ENCODE measurements at places on chromosomes 7 and 10.

DNA sequence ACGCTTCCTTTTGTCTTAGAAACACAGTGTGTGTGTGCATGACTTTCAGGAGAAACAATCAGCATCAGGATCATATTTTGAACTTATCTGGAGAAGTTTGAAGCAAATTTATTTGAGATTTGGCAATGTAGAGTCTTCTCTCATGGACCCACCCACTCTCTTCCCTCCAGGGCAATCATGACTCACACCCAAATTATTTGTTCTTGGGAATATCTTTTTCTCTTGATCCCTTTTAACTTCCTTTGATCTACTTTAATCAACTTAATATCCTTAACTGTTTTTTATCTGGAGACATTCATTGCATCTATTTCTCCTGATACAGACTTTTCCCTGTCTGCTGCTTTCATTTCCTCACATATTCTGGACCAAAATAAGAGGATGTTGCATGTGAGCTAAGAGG is 1174.3 kb downstream of the GATA3 start:
- DNase-seq = no peak

GRCh38 chr7:11587814-11588213 is 244.2 kb downstream of the THSD7A start:
- no peak for DNase-seq

DNA sequence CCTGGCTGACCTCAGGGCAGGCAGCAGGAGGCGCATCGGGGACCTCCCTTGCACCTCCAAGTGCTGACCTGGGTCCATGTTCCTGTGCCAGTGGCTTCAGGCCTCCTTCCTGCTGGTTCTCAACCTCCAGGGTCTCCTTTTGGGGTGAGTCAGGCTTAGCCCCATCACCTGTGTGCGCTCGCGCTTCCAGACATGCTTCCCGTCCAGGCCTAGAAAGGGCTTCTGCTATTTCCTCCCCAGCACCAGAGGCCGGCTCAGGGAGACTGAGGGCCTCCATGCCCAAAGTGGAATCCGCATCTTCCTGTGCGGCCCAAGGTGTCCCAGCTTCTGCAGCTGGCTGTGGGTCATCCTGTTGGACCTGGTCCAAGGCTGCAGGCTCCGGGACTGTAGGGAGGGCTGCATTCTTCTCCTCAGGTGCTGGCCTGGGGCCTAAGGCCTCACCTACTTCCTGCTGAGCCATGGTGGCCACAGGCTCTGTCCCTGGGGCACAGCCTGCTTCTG is 5.9 kb downstream of the NACAD start:
- DNase-seq = no peak

DNA sequence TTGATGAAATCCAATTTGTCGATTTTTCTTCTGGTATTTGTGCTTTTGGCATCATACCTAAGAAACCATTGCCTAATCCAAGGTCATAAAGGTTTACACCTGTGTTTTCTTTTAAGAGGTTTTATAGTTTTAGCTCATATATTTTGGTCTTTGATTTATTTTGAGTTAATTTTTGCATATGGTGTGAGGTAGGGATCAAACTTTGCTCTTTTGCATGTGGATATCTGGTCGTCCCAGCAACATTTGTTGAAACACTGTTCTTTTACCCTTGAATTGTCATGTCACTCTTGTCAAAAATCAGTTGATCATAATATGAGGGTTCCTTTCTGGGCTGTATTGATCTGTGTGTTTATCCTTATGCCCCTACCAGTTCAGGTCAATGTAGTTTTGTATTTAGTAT is 232.5 kb upstream of the SH2B2 start:
- no peak for DNase-seq

GRCh38 chr10:99430116-99430450 is 341 bp downstream of the GOT1 start:
- DNase-seq = no peak

DNA sequence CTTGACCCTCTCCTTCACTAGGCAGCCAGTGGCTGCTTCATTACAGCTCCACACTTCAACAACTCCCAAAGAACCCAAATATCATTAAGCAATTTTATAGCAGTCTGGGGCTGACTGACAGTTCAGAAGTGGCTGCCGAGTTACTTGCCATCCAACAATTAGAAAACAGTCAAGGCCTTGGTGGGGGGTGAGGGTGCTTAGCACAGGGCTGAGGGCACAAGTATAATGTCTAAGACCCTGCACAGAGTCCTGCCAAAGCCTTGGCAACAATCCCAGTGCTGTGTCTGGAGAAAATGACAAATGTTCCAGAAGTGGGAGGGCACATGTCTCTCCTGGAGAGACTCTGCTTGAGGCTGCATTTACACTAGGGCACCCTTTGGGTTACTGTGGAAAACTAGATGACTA is 71.1 kb downstream of the CXCL12 start:
- no peak for DNase-seq

DNA sequence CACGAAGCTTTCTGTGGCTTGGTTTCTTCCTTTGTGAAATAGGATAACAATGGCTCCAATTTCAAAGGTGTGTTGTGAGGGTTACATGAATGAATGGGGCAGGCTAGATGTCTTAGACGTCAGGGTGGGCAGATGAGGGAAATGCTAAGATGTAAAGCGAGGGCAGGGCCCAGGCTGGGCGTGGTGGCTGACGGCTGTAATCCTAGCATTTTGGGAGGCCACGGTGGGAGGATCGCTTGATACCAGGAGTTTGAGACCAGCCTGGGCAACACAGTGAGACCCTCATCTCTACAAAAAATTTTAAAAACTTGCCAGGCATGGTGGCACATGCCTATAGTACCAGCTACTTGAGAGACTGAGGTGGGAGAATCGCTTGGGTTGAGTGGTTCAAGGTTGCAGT is 607.7 kb upstream of the FOXK1 start:
- no peak for DNase-seq

GRCh38 chr10:29524720-29525119 is 110.1 kb downstream of the SVIL start:
- DNase-seq = no peak

DNA sequence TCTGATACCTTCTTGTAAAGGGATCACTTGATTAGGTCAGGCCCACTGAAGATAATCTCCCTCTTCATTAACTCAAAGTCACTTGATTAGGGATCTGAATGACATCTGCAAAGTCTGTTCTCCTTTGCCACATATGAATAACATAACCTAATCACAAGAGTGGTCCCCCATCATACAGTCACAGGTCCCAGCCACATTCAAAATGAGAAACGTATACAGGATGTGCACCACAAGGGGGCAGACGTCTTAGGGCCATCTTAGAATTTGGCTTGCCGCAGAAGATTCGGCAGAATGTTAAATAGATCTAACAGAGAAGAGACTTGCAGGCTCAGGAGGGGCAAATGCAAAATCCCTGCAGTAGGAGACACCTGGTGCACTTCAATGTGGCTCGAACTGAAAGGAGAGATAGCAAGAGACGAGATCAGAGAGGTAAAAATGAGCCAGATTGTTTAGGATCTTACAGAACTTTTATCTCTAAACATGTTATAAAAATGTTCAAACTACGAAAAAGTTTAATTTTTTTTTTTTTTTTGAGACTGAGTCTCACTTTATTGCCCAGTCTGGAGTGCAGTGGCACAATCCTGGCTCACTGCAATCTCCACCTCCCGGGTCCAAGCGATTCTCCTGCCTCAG is 10.4 kb upstream of the SMC3 start:
- peak; percentile 83 for DNase-seq

DNA sequence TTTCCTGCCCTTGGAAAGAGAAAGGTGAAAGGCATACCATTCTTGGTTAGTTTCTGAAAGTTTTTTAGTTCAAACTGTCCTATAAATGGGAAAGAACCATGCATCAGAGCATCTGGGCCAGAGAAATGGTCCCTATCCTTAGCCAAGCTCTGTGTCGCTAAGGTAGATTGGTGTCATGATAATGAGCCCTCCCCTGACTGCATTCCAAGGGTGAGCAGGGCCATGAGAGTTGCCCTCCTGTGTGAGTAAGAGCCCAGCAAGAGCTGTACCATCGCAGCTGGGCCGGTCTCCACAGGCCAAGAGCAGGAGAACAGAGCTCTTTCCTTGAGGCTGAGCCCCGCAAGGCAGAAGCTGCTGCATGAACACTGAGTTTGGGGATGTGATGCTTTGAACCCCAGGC is 30.3 kb downstream of the GRB10 start:
- DNase-seq = no peak

DNA sequence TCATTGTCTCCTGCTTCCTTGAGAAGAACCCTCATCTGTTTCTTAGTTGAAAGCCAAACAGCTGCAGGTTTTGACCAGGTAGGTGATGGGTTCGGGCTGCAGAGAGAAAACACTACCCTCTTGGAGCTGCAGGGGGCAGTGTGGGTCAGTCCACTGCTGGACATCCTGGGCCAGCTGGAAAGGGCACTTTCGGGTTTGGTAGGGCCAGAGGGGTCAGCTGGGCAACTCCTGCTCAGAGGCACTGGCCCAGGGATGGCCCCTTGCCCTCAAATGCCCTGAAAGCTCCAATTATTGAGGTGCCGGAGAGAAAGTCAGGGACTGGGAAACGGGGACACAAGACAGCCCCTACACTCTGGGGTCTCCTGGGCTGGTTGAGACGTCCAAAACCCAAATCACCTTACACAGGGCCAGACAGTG is 90.7 kb downstream of the MKI67 start:
- peak; percentile 59 for DNase-seq

DNA sequence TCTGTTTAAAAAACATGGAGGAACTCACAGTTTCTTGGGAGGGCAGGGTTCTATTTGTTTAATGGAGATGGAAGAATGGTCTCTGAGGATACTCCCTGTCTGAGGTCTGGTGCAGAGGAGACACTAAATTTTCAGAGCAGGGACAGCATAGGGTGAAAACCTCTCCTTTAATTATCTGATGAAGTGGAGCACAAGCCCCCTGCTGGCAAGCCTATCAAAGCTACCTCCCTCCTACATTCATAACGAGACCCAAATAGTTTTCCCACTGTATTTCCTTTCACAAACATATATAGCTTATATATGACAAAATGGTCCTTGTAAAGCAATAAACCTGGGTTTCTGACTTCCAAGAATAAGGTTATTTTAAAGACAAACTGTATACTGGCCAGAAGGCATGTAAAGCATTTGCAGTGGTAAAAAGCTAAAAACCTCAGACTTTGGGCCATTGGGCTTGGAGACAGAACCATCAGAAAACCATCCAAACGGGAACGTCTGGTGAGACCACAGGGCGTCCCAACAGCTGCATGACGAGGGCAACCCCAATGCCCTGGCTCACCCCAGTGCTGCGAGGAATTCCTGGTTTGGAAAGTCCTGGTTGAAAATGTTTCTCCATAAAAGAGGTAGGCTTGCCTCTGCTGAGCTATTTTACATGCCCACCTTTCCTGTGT is 201.3 kb downstream of the FANK1 start:
- peak; percentile 51 for DNase-seq

DNA sequence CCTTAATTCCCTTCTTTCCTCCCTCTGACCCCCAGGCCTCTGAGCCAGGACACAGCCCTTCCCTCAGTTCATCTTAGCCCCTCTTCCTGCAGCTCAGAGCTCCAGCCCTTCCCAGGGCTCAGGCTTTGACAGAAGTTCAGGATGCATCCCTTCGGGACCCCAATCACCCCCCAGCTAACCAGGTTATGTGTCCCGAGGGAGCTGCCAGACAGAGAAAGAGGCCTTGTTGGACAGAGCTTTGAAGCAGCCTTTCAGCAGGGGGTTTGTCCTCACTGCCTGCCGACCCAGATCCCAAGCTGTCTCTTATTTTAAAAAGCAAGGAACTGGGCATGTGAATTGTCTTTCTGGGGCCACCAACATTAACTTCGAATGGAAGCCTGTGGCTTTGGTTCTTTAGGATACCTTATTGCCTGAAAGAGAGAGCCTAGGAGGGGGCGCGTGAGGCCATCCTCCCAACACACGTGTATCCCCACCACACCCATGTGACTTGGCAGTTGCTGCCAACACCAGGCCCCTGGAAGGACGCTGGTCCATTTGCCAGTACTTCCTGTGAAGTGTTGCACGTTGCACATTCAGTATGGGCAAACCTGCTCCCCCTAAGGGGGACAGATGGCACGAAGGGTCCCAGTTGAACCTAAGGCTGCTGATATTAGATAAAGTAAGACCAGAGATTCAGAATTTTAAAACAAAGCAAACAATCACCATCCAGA is 858 bp downstream of the CCDC136 start:
- peak; percentile 19 for DNase-seq

- DNase-seq = peak; percentile 26
These were observed 137.9 kb upstream of the HDAC9 start for GRCh38 chr7:18357691-18358090.

DNA sequence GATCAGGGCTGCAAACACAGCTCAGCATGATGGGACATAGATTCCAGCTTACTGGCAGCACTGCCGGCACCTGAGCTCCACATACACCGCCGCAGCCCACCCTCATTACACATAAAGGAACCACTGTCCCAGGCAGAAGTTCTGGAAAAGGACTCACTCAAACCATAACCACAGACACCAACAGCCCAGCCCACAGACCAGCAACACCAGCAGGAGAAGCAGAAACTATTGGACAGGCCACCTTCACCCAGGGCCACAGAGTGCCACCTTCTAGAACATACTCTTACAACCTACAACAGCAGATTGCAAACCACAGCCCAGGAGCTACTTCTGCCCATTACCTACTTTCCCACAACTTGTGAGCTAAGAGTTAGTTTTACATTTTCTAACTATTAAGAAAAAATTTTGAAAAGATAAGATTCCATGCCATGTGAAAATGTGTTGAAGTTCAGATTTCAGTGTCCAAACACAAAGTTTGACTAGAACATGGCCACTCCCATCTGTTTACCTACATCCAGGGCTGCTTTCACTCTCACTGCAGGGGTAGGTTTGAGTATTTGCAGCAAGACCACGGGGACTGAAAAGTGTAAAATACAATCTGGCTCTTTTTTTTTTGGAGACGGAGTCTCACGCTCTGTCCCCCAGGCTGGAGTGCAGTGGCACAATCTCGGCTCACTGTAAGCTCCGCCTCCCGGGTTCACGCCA is 153.0 kb downstream of the TNS3 start:
- DNase-seq = no peak

GRCh38 chr10:118161461-118162246 is 114.9 kb upstream of the RAB11FIP2 start:
- DNase-seq = no peak

DNA sequence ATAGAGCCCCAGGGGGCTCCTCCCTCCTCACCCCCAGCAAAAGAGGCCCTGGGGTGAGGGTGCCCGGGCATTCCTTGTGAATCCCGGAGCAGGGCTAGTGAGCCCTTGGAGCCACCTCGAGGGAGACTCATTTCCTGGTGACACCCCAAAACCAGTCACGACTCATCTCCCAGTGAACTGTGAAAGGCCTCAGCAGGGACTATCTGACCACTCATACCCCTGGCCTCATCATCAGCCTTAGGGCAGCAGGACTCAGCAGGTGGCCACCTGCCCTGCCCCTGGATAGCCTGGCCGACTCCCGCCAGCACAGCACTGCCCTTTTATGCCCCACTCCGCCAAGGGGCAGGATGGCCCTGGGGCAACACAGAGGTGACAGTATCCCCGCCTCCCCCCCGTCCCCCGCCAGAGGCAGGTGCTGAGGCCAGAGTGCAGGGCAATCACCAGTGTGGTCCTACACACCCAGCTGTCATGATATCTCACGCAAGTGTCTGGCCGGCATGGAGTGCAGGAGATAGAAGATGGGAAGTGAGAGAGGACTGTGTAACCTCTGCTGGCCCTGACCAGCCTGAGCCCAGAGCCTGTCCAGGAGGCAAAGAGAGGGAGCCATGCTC is 3.2 kb downstream of the SNCG start:
- no peak for DNase-seq

Measured in OCI-M1 (cell line).